Left renal pelvis (tissue), 4 donors: ENCODE measurements at places on chromosomes 1 and 21.

DNA sequence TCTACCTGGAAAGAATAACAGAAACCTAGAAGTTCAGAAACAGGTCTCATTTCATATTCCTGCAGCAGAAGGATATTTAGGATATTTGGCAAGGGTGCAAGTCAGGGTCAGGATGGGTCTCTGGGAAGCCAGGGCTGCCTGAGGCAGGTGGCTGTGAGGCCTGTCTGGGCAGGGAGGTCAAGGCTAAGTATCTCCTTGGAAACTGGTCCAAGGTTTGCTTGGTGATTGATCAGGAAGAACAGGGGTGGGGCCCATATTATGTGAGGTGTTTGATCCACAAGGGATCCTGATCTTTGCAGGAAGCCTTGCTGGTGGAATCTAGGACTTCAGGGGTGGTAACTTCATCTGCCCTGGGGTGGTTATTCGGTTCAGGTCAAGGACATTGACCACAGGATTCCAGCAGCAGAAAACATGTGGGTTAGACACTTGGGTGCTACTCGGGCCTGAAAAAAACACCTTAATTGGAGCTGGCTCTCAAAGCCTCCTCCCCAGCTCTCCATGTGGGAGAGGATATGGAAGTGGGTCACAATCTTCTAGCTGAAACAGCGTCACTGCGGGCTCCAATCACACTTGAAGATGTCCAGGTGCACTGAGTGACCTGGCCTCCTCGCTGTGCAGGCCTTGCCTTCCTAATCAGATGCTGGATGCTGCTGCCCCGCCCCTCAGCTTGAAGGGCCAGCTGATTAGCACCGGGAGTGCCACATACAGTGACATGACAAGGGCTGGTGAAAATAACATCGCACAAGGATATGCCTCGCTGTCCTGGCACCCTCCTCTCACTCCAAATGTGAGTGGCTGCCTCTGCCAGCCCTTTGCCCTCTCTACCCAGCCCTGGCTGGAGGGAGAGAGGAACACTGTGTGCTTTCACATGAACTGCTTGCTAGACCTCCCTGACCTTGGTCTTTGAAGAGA is 8.7 kb downstream of the CTNNBIP1 start:
- DNase-seq = no peak

- no peak for DNase-seq
Measured at GRCh38 chr1:24418898-24419628, 3.5 kb downstream of the NIPAL3 start.

- DNase-seq = no peak
Measured at GRCh38 chr1:38141483-38141882, 94.9 kb upstream of the POU3F1 start.

DNA sequence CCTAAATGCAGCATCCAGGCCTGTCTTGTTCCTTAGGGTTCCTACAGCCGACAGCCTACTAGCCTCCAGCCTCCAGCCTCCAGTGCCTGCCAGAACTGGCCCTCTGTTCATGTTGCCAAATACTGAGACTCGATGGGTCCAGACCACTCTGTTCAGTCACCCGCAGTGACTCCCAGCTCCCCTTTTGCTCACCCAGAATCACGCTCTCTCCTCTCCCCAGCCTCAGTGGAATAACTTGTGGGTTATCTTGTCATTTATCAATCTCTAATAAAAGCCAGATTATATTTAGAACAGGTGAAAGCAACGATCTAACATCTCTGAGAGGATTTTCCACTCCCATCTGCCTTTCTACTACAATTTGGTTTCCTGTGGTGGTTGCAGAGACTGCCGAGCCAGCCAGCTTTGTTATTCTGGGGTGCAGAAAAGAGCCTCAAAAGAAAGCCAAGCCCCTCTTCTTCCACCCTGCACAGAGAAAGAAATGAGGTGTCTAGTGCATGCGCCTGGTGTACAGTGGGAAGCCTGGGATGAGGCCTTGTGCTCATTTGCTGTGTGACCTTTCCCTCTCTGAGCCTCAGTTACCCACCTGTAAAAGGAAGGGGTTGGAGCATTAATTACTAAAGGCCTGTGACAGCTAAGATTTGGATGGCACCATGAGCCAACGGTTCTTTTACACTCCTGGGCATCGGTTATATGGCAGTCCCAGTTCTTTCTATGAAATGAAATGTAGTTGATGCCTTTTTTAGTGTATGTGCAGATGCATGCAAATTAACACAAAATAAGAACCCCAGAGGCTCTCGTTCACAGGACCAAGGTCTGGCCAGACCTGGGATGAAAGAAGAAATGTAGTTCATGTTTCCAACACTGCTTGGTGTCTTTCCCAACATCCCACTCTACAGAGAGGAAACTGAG is 42.9 kb upstream of the ID3 start:
- DNase-seq = no peak

DNA sequence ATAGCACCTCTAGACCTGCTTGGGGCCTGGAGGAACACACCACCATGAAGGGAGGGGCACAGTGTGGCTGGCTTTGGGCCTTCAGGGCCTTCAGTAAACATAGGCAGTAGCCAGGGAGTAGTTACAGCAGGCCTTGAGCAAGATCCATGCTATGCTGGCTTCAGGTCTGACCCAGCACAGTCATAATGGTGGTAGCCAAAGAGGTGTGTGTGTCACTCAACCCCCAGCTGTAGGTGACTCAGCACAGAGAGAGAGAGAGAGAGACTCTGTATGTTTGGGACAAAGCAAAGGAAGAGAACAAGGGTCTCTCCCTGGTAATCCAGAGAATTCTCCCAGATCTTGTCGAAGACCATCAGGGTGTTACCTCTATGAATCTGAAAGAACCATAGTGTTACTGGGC is 250.5 kb upstream of the PKN2 start:
- DNase-seq = no peak

DNA sequence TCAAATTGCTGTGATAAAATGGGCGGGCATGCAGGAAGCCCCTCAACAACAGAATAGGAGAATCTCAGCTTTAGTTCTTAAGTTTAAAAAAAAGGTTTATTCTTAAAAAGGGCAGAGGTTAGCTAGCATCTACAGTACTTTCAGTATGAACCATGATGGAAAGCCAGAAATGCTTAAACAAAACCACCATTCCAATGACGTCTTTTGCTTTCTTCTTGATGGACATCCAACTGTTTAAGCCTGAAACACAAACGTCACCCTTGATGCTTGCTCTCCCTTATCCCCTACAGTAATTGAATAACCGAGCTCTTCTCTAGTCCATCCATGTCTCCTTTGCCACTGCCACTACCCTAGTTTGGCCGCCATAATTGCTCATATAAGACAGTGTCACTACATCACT is 25.7 kb downstream of the TAF5L start:
- DNase-seq = no peak

DNA sequence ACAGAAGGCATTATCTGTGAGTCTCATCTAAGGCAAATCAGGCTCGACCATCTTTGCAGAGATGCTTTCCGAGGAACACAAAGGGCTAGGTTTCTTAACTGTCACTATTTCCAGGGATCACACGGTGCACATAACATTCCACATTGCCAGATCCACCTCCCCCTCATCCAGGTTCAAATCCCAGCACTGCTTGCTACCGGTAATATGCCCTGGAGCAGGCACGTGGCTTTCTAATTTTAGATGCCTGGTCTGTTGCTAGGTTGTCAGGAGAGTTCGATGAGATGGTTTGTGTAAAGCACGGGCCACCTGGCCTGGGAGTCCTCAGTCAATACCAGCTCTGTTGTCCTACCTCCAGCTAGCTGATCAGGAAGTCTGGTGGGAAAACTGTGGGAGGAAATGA is 598.6 kb downstream of the NPHP4 start:
- DNase-seq = no peak

DNA sequence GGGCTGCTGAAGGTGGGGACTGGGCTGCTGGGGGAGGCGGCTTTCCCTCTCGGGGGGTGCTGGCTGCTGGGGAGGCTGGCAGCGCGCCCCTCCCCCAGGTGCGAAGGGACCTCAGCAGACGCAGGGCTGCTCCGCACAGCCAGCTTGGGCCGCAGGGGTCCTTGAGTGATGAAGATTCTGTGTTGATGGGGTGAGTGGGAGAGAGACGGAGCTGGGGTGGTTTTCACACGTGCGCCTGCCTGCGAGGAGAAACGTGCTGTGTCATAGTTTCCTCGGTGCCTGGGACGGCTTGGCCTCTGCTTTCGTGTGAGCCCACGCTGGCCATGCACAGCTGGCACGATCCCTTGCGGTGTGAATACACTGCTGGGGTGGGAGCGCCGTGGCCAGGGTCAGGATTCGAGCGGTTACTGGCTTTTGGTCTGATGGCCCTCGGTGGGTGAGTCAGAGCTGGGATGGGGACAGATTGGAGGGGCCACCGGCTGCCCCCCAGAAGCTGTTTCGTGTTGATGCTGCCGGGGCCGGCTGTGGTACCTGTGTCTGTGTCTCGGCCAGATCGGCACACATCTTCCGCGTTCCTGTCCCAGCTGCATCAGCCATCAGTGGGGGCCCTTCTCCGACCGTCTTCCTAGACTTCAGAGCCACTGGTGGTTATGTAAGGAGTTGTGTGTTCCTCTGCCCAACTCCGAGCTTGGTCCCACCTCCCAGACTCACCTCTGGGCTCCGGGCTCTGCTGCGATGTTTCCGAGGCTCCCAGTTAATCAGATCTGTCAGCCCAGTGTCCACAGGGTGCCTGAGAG is 24.9 kb downstream of the PRKCZ start:
- no peak for DNase-seq

- no peak for DNase-seq
Measured at GRCh38 chr1:44302541-44302940, 52.5 kb downstream of the ERI3 start.

DNA sequence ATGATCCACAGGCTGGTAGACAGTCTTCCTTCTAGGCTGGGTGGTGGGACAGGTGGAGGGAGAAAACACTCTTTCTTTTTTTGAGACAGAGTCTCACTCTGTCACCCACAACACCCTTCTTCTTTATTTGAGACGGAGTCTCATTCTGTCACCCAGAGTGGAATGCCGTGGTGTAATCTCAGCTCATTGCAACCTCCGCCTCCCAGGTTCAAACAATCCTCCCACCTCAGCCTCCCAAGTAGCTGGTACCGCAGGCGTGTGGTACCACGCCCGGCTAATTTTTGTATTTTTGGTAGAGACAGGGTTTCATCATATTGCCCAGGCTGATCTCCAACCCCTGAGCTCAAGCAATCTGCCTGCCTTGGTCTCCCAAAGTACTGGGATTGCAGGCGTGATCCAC is 2.9 kb downstream of the GPR37L1 start:
- DNase-seq = no peak

DNA sequence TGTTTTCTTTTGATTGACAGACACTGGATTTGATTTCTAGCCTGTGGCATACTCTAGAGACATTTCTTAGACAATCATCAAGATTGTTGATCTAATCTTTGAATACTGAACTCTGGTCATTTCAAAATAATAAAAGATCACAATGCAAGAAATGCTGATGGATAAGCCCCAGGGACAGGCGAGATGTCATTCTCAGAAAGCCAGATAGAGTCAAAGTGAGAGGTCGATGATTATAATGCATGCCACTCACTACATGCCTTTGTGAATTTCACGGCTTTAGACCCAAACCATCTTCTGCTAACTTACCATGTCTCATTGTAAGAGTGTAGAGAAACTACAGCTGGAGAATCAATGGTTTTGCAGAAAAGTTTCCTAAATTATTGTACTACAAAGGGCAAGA is 257.1 kb downstream of the DYRK1A start:
- DNase-seq = no peak
